HFFc6 (cell line): ENCODE measurements at places on chromosomes 12 and 14.

GRCh38 chr14:66649498-66649897, 141.6 kb downstream of the GPHN start:
- DNase-seq, result no peak
- H3K36me3 ChIP-seq, result no peaks in the 10 kb centered on the region
- no peaks in the 10 kb centered on the region for H3K27me3 ChIP-seq

DNA sequence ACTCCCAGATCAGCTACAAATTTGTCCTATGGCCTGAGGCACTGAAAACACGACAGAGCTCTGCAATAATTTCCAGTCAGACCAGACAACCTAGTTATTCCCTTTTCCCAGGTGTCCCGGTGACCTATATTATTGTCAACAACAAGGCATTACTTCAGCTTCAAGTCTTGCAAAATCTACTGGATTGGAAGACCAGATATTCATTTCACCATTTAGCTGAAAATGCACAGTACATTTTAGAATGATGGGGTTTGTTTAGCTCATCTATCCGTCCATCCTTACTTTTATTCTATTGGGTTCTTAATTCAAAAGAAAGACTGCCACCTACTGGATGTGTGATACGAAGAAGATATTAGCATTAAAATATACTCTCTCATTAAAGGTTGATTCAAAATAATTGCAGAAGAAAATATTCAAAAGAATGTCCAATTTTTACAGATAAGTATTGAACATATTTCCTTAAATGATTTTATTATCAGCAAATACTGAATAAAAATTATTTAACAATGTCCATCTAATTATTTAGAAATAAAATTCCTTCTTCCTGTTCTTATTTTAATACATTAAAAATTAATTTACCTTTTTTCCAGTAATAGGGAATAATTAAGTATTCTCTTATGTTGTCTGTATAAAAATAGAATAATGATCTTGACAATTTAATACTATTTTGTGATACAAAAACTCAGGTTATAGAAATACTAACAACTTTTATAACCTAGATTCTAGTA, 244.9 kb upstream of the LRIG3 start:
- H3K4me3 ChIP-seq, result no peak overlapping the region
- peak; percentile 55 for DNase-seq
- peaks cover 24% of the 10 kb centered on the region for H3K4me1 ChIP-seq
- no peak overlapping the region for H3K27ac ChIP-seq

DNA sequence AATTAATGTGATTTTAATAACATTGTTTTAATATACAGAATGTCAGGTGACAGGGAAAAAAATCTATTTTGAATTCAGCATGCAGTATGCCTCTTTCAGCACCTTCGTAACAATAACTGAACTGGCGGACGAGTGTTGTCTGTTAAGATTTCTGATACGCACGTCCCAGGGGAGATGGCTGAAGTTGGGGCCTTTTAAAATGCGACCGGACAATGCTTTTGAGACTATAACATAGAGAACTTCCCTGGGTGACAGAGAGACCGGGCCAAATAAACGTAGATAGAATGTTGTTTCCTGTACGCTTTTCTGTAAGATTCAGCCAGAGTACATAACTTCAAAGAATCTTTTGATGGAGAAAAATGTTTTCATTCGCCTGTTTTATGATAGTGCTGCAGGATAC, 239.7 kb downstream of the EGLN3 start:
- H3K27me3 ChIP-seq, result peaks cover 42% of the 10 kb centered on the region
- peaks cover 5% of the 10 kb centered on the region for H3K36me3 ChIP-seq
- peaks cover 11% of the 10 kb centered on the region; the same call in 1 of the 2 replicates for H3K4me1 ChIP-seq
- no peak for DNase-seq

DNA sequence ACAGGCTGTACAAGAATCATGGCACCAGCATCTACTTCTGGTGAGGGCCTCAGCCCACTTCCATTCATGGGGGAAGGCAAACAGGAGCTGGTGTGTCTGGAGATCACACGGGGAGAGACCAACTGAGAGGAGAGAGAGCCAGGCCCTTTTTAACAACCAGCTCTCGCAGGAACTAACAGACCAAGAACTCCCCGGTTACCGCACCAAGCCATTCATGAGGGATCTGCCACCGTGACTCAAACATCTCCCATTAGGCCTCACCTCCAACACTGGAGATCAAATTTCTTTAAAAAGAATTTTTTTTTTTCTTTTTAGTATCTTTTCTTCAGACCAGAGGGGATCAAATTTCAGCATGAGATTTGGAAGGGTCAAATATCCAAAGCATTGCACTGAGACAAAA, 16.7 kb upstream of the AQP2 start:
- no peaks in the 10 kb centered on the region for H3K36me3 ChIP-seq
- DNase-seq, result no peak
- peaks cover 26% of the 10 kb centered on the region for H3K4me1 ChIP-seq
- H3K27ac ChIP-seq, result no peak overlapping the region
- no peak overlapping the region for H3K4me3 ChIP-seq
- peaks cover 5% of the 10 kb centered on the region for H3K27me3 ChIP-seq
